Colonic mucosa (tissue), 4 donors: ENCODE measurements at places on chromosomes 4 and X. TPM values are rescaled to one million over a fixed set of nuclear protein-coding genes. Genes with fewer than 3 reads are reported as not detected.

GRCh38 chr4:145734576-145735346 lies 54.8 kb downstream of the C4orf51 start:
- H3K27me3 ChIP-seq, result no peaks in the 10 kb centered on the region
- peak overlapping the region; percentile 48 for H3K4me3 ChIP-seq
- peak; percentile 58 for DNase-seq
- peak overlapping the region; percentile 87 for H3K27ac ChIP-seq
- no peaks in the 10 kb centered on the region for H3K36me3 ChIP-seq

DNA sequence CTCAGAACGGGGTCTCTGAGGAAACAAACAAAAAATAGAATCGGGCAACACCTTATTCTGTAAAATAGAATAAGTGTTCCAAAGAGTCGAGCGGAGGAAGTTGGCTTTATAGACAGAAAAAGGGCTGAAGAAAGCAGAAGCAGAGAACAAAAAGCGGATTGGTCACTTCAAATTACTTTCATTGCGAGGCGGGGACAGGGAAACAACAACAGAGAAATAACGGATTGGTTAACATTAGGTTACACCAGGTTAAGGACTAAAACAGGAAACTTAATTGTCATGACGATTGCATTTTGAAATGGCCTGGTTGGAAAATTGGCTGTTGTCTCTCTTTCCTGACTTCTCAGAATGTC lies 433 bp upstream of the COQ2 start:
- no peaks in the 10 kb centered on the region for H3K27me3 ChIP-seq
- peaks cover 9% of the 10 kb centered on the region for H3K4me1 ChIP-seq
- H3K36me3 ChIP-seq, result no peaks in the 10 kb centered on the region

- H3K27ac ChIP-seq, result no peak overlapping the region
- H3K4me3 ChIP-seq, result no peak overlapping the region
- H3K4me1 ChIP-seq, result no peaks in the 10 kb centered on the region
- H3K36me3 ChIP-seq, result no peaks in the 10 kb centered on the region
These were observed 49.0 kb upstream of the VEGFC start for GRCh38 chr4:176841711-176842112.

Gene HAND2
- 9.4 TPM for total RNA-seq

DNA sequence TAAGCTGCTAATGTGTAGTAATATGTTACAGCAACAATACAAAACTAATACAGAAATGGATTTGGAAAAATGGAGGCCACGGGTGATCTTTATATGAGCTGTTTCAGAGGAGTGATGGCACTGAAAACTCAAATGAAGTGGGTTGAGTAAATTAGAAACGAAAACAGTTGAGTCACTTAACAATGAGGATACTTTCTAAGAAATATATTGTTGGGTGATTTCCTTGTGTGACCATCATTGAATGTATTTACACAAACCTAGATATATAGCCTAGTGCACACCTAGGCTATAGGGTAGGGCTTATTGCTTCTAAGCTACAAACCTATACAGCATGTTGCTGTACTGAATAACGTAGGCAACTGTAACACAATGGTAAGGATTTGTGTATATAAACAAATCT lies 30.5 kb upstream of the DHX15 start:
- H3K27ac ChIP-seq, result peak overlapping the region; percentile 37
- DNase-seq, result no peak
- no peaks in the 10 kb centered on the region for H3K27me3 ChIP-seq
- no peaks in the 10 kb centered on the region for H3K36me3 ChIP-seq
- H3K4me3 ChIP-seq, result no peak overlapping the region
- H3K4me1 ChIP-seq, result no peaks in the 10 kb centered on the region

DNA sequence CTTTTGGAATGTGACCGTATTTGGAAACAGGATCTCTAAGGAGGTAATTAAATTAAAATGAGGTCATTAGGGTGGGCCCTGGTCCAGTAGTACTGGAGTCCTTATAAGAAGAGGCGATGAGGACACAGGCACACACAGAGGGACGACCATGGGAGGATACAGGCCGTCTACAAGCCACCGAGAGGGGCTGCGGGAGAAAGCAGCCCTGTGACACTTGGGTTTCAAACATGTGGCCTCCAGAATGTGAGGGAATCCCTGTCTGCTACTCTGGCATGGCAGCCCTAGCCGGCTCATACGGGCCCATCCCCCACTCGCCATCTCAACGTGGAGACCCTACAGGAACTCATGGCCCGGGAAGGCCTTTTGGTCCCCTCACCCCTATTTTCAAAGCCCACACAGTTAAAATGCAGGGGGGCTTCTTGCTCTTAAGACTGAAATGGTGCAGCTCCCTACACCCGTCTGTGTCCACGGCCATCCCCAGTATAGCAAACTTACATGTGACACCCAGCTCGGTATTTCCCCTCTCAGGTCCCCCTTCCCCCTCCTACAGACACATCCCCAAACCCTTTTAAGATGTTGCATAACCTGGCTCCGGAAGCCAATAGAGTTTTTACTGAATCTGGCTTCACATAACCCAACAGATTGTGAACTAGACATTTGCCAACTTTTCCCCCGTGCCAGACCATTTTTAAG lies 124.1 kb upstream of the TBL1X start:
- no peaks in the 10 kb centered on the region for H3K36me3 ChIP-seq
- H3K4me1 ChIP-seq, result peaks cover 4% of the 10 kb centered on the region
- H3K4me3 ChIP-seq, result no peak overlapping the region

- no peaks in the 10 kb centered on the region for H3K36me3 ChIP-seq
- H3K27me3 ChIP-seq, result no peaks in the 10 kb centered on the region
- no peaks in the 10 kb centered on the region for H3K4me1 ChIP-seq
- no peak for DNase-seq
- H3K4me3 ChIP-seq, result no peak overlapping the region
These were observed 570.4 kb upstream of the GALNTL6 start for GRCh38 chr4:171242831-171243230.

Gene KLHL34
- 2.3 TPM for total RNA-seq

DNA sequence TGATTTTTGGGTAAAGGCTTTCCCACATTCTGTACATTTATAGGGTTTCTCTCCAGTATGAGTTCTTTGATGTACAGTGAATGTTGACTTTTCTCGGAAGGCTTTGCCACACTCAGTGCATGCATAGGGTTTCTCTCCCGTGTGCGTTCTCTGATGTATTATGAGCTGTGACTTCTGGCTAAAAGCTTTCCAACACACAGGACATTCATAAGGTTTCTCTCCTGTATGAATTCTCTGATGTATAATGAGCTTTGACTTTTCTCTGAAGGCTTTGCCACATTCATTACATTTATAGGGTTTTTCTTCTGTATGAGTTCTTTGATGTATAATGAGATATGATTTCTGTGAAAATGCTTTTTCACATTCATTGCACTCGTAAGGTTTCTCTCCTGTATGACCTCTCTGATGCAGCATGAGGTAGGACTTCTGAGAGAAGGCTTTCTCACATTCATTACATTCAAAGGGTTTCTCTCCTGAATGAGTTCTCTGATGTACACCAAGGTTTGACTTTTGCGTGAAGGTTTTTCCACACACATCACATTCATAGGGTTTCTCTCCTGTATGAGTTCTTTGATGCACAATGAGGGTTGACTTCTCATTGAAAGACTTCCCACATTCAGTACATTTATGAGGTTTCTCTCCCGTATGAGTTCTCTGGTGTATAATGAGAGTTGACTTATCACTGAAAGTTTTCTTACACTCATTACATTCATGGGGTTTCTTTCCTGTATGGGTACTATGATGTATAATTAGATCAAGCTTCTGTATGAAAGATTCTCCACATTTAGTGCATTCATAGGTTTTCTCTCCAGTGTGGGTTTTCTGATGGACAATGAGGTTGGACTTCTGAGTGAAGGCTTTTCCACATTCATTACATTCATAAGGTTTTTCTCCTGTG lies 27.3 kb downstream of the ZNF182 start:
- no peak overlapping the region for H3K4me3 ChIP-seq
- no peaks in the 10 kb centered on the region for H3K4me1 ChIP-seq
- no peaks in the 10 kb centered on the region for H3K27me3 ChIP-seq
- no peak for DNase-seq

GRCh38 chr4:168522356-168522755 lies 25.5 kb downstream of the PALLD start:
- no peak overlapping the region for H3K4me3 ChIP-seq
- H3K36me3 ChIP-seq, result no peaks in the 10 kb centered on the region
- no peaks in the 10 kb centered on the region for H3K27me3 ChIP-seq
- no peak overlapping the region for H3K27ac ChIP-seq
- no peak for DNase-seq

- peak; percentile 97 for DNase-seq
- no peaks in the 10 kb centered on the region for H3K4me1 ChIP-seq
- H3K27me3 ChIP-seq, result no peaks in the 10 kb centered on the region
- H3K4me3 ChIP-seq, result peak within 1 kb of the TSS; percentile 49
These were observed at the start of gene CDKL2 for GRCh38 chr4:75630174-75630936. Gene CDKL2 (minus strand): TSS chr4:75630528. CDS start chr4:75625988, 4,540 bp downstream.

DNA sequence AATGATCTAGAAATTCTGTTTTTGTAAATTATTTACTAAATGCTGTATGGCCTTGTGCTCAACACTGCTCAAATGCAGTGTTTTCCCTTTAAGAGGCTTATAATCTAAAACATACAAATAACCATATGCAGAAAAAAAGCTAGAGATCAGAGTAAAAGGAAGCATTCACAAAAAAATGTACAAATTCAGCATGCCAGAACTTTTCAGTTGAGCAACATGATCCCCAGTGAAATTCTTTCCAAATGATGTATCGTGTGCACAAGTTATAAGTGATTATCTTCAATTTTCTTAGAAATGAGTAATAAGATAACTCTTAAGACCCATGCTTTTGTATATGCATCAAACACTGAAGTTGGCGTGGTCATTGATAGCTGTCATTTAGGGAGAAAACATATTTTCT lies 5.0 kb downstream of the GPC3 start:
- no peak overlapping the region for H3K27ac ChIP-seq
- H3K36me3 ChIP-seq, result no peaks in the 10 kb centered on the region
- H3K4me3 ChIP-seq, result no peak overlapping the region
- no peak for DNase-seq
- peaks cover 7% of the 10 kb centered on the region for H3K27me3 ChIP-seq

Gene ADH1C
- 140 TPM for total RNA-seq

DNA sequence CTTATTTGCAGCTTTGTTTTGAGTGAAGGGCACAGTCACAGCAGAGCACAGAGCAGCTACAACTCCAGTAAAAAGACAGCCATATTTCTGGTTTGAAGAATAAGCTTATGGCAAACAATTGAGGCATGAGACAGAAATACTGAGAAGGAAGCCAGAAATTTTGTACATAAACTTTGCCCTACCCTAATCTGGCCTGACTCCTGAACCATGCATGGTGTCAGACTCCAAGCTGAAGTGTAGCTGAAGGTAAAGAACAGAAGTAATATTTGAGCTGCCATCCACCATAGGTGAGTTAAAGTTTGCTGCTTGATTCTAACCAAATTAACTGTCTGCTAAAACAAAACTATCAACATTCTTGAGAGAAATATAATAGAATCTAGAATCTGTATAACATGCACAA lies 24.5 kb upstream of the TMEM192 start:
- no peaks in the 10 kb centered on the region for H3K36me3 ChIP-seq
- no peaks in the 10 kb centered on the region for H3K4me1 ChIP-seq
- DNase-seq, result no peak
- no peaks in the 10 kb centered on the region for H3K27me3 ChIP-seq

DNA sequence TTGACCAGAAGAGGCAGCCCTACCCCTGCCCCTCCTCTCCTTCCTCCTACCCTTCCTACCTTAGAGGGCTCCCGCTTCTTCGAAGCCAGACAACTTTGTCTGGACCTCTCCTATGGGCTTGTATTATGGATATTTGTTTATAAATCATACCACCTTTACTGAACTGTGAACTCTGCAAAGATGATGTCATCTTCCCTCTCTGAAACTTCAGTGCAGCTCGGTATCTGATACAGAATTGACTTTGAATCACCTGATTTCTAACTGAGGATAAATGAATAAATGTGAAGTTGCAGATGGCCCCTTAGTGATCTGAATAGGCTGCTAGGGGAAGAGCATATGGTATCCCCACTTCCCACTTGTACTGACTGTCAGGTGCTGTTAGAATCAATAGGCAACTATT lies 1.1 kb upstream of the OTC start:
- peaks cover 3% of the 10 kb centered on the region for H3K27me3 ChIP-seq
- H3K36me3 ChIP-seq, result no peaks in the 10 kb centered on the region
- H3K4me3 ChIP-seq, result no peak overlapping the region

Gene PAPSS1
- total RNA-seq, result 21.1 TPM

DNA sequence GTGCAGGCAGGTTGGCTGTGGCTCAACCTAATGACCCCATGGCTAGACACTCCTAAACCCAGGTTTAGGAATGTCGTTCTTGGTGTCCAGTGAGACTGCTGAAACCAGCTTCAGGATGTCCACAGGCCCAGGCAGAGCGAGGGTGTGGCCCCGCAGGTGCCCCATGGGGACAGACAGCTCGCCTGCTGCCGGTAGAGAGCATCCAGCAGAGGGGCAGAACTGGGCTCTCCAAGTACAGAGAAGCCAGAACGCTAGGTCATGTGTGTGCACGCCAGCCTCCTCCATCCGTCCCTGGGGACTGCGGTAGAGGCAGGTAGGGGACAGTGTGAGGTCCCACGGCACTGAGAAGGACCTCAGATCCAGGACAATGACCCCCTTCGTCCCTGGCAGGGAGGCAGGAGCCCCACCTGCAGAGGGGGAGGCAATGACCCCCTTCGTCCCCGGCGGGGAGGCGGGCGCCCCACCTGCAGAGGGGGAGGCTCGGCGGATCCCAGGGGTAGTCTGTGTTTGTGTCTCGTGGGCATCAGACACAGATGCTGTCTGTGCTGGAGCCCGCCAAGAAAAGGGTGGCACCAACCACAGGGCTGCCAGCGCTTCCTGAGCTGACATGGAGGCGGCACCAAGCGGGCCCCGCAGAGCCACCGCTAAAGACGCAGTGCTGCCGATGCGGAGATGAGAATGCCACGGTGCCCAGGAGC lies 118.4 kb downstream of the FAM53A start:
- H3K4me1 ChIP-seq, result no peaks in the 10 kb centered on the region
- no peak overlapping the region for H3K27ac ChIP-seq
- H3K4me3 ChIP-seq, result no peak overlapping the region
- no peak for DNase-seq
- no peaks in the 10 kb centered on the region for H3K27me3 ChIP-seq

- no peaks in the 10 kb centered on the region for H3K36me3 ChIP-seq
- H3K4me3 ChIP-seq, result no peak overlapping the region
- H3K4me1 ChIP-seq, result no peaks in the 10 kb centered on the region
- H3K27ac ChIP-seq, result no peak overlapping the region
- H3K27me3 ChIP-seq, result no peaks in the 10 kb centered on the region
- DNase-seq, result no peak
These were observed 49.7 kb downstream of the CORIN start for GRCh38 chr4:47788126-47788525.

- no peaks in the 10 kb centered on the region for H3K36me3 ChIP-seq
- no peaks in the 10 kb centered on the region for H3K4me1 ChIP-seq
- H3K4me3 ChIP-seq, result no peak overlapping the region
- H3K27ac ChIP-seq, result no peak overlapping the region
- no peak for DNase-seq
- no peaks in the 10 kb centered on the region for H3K27me3 ChIP-seq
These were observed 56.5 kb upstream of the ANKRD17 start for GRCh38 chr4:73315091-73315490.

Gene ERCC6L
- 8.2 TPM for total RNA-seq

DNA sequence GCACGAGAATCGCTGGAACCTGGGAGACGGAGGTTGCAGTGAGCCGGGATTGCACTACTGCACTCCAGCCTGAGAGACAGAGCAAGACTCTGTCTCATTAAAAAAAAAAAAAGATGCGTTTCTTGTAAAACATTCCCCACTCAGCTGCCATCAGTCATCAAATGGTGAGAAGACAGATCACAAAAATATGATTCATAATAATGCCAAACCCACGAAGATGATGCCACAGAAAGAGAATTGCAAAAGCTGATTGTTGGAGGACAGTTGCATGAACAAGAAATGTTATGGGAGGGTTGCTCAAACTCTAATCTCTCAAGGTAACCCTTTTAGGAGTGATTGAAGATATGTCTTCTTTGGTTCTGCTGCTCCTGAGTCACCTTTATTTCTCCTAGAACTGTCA lies 21.4 kb upstream of the SMIM14 start:
- no peak overlapping the region for H3K27ac ChIP-seq
- no peaks in the 10 kb centered on the region for H3K36me3 ChIP-seq
- no peaks in the 10 kb centered on the region for H3K27me3 ChIP-seq
- DNase-seq, result no peak
- H3K4me3 ChIP-seq, result no peak overlapping the region
